ENCODE measurements at places on chromosomes 11 and 22.

- DNase-seq = no peak
Observed at GRCh38 chr11:125102510-125102909, 8.9 kb downstream of the TMEM218 start.

- no peak for DNase-seq
Observed at GRCh38 chr11:1556278-1556902, 15.7 kb downstream of the DUSP8 start.

- DNase-seq = no peak
Observed at GRCh38 chr11:110587129-110587528, 125.1 kb downstream of the ARHGAP20 start.

- no peak for DNase-seq
Observed at GRCh38 chr11:79956061-79956460, 515.2 kb upstream of the TENM4 start.

GRCh38 chr11:16136792-16137390 lies 219.5 kb downstream of the SOX6 start:
- DNase-seq = no peak

Data from activated T-helper 1 cell treated with anti-CD3 and anti-CD28 coated beads, Interleukin-2, amount 50 U/mL, for 16 hours (primary cell).